ENCODE measurements at places on chromosomes 13 and 19.
A peak's percentile ranks its signal among the peaks of the same experiment; 100 is the strongest.

- no peak for DNase-seq
Observed at GRCh38 chr19:7999376-7999775, 6.1 kb downstream of the ELAVL1 start.

GRCh38 chr19:13002166-13002898 is 7.1 kb downstream of the NFIX start:
- DNase-seq = no peak

DNA sequence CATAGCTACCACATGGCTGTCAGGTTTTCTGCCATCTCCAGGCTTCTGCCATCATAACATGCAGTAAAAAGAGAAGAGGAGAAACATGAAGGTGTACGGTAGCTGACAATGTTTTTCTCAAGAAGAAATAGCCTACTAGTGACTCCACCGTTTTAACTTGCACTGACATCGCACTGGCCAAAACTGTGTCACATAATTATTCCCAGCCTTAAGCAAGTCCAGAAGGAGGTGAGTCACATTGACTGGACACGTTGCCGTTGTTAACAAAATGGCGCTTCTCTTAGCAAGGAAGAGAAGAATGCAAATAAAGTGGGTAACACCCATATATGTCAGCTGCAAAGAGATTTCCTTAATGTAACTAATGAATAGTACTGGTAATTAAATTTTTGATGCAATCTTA is 810.4 kb upstream of the SLC10A2 start:
- DNase-seq = no peak

- DNase-seq = no peak
Observed at GRCh38 chr19:10831987-10832938, 3.7 kb downstream of the TMED1 start.

DNA sequence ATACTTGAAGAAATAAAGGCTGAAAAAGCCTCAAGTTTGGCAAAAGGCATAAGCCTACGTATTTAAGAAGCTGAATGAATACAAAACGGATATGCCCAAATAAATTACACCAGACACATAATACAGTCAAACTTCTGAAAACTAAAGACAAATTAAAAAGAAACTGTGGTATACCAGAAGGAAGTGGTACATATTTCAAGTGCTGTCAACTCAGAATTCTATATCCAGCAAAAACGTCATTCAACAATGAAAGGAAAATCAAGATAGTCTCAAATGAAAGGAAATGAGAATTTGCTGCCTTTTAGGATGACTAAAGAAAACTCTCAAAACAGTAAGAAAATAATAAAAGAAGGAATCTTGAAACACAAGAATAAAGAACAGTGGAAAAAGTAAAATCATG is 69.5 kb downstream of the POLR1D start:
- DNase-seq = no peak

- no peak for DNase-seq
Observed at GRCh38 chr19:54149021-54149812, 10.3 kb downstream of the LENG1 start.

GRCh38 chr13:84821261-84821660 is 939.0 kb upstream of the SLITRK1 start:
- DNase-seq = no peak

GRCh38 chr19:39401549-39402345 is 4.9 kb upstream of the ZFP36 start:
- DNase-seq = no peak

DNA sequence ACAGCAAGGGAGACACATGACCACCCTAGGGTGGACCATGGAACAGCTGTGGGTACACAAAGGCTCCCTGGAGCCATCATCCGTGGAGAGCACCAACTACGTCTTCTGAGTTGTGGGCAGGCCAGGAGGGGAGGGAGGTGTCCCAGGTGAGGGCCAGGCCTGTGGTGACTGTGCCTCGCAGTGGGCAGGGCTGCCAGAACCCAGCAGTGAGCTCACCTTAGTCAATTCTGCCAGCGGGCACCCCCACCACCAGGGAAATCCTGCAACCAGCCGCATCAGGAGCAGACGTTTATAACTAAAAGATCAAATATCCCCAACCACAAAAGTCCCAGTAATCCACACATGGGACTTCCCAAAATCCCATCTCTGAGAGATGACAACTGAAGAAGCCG is 19.6 kb downstream of the ELL start:
- no peak for DNase-seq

DNA sequence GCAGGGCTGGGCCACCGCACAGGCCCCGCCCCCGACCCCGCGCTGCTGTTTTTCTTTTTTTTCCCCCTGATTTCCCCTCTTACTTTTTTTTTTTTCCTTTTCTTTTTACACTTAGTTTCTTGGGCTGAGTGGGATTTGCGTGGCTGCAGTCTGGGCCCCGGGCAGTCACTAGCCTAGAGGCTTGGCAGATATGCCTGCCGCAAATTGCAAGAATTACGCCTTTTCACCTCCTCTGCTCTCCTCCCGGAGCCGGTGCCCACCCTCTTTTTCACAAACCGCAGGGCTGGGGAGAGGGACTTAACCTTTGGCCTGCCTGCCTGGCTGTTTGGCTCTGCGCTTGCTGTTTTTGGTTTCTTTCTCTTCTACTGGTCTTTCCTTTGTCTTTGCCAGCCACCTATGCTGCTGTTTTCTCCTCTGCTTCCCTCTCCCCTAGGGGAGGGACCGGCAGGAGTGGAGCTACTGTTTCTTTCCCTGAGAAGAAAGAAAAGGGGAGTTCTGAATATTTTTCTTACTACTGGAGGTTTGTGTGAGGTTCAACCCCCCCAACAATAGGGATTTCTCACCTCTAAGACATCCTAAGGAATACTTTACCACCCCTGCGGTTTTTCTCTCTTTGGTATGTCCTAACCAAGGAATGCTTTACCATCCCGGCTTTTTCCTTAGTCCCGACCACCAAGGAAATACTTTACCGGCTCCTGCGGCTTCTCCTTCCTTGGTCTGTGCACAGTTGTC is 11.0 kb downstream of the ZNF552 start:
- peak; percentile 44 for DNase-seq

DNA sequence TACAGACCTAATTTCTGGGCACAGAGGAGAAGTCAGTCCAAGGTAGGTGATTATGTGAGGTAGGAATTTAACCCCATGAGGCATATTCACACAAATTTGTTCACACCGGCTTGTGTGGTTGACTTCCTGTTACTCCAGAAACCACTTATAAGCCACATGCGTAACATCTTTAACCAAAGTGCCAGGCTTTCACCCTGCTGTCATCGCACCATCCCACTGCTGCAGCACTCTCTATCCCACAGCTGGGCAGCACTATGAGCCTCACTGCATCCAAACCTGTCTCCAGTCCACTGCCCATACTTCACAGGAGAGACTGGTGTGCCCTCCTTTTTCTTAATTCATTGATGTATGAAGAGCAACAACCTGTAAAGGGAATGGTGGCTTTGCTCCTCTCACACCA is 128.2 kb upstream of the ARGLU1 start:
- DNase-seq = no peak

GRCh38 chr13:90518417-90518816 is 829.1 kb upstream of the MIR17HG start:
- no peak for DNase-seq

DNA sequence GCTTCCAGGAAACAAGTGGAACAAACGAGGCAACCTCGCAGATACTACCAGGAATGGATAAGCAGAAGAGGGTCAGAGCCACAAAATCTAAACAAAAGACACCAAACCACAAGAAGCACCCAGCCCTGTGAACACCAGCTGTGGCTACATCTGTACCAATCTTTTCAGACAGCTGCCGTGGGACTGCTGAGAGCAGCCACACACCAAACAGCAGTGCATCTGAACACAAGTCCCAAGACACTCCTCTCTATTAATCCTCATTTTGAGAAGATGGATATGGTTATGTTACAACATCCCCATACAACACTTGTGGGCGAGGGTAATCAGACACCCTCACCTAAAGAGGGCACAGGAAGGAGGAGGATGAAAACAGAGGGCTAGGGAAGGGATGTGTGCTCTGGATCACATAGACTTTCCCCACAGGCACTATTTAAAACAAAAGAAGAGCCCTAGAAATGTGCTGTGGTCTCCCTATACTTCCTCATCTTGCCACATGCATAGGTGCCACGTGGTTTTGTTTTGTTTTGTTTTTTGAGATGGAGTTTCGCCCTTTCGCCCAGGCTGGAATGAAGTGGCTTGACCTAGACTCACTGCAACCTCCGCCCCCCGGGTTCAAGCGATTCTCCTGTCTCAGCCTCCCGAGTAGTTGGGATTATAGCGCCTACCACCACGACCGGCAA is 41.6 kb upstream of the ZNF14 start:
- DNase-seq = no peak

- DNase-seq = no peak
Observed at GRCh38 chr13:79398127-79398526, 7.9 kb downstream of the RBM26 start.

DNA sequence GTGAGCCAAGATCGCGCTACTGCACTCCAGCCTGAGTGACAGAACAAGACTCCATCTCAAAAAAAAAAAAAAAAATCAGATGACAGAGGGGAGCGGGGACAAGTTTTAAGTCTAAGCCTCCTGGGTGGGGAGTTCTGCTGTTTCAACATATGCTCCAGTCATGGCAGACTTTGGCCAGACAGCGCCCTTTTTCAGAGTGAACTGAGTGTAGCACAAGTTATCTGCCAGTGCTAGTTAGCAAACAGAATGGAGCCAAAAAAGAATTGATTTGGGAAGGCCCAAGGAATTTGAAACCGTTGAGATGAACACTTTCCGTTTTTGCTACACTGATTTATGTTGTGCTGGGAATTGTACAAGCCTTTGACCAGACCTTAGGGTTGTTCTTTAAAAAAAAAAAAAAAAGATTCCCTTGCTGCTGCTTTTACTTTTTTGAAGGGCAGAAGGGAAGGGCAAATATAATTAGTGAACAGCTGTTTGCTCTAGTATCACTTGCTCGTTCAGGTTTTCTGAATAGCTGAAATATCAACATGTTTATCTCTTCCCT is 5.7 kb downstream of the ACTN4 start:
- no peak for DNase-seq
